Epithelial cell of esophagus (primary cell): ENCODE measurements at places on chromosomes 4 and X.
A peak's percentile ranks its signal among the peaks of the same experiment; 100 is the strongest.

- DNase-seq, result no peak
Observed at GRCh38 chrX:79415056-79415455, 47.9 kb upstream of the ITM2A start.

DNA sequence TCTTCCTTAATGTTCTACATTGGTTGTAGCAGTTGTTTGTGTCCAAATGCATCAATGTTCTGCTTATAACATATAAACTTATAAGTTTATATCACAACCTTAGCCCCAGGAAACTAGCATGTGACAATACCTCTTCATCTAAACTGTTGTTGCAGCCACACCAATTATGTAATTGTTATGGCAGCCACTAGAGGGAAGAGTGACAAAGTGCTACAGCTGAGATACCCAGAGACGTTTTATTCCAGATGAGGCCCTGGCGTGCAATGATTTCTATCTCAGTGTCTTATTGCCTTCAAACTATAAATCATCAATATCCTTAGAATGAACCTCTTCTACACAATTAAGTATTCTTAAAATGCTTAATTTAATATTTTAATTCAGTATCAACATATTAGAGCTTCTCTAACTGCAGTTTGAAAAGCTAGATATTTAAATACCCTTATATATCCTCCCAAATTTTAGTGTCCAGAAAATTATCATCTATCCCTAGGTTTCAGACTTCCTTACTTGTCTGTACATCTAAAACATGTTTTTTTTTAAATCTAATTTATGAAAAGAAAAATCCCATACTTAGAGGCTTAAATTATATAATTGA, 171.6 kb downstream of the PCDH10 start:
- peak; percentile 62 for DNase-seq

GRCh38 chrX:101232316-101232715, 12.7 kb downstream of the DRP2 start:
- DNase-seq, result no peak

GRCh38 chr4:168584321-168584771, 87.5 kb downstream of the PALLD start:
- peak; percentile 27 for DNase-seq

DNA sequence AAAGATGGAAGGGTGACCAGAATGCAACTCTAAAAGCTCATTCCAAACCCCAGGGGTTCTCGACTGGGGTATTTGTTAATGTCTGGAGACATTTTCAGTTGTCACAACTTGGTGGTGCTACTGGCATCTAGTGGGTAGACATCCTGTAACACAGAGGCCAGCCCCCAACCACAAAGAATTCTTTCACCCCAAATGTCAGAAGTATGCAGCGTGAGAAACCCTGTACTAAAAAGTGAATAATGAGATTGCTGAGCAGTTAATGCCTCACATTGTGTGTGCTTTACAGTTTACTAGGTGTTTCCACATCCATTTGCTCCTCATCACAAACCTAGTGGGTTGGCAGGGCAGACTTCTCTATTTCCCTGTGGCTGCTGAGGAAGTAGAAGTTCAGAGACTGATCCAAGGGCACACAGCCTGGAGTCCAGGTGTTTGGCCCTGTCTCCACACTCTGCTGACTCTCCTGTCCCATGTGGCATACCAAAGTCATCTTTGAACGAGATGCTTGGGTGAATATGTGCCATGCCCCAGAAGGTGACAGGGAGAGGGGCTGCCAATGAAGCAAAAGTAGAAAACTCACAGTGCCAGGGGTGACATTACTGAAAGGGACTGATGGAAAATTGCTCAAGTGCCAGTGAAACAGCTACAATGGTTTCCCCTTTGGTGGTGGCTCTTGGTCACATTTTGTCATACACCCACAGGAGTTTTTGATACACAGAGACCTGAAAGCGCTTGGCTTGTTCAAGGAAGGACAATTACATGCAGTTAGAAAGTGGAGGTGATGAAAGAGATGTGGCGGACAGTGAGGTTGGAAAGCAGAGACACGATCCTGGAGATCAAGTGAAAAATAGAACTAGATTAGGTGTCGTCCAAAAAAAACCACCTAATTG, 10.1 kb upstream of the TMEM154 start:
- DNase-seq, result no peak

DNA sequence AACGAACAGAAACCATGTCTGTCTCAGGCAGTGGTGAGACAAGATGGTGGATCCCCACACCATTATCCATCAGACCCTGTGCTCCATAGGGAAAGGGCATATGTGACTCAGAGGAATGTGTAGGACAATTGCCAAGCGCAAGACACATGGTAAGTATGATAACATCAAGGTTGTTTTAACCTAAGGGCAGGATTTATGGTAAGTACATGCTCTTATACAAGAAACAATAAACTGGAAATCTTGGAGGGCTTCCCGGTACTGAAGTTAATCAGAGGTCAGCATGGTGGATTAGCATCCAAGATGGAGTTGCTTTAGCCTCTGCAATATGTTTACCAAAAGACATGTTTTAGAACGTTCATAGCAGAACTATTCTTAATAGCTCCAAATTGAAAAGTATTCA, 355.0 kb downstream of the PPP1R2C start:
- DNase-seq, result peak; percentile 0

- no peak for DNase-seq
Observed at GRCh38 chr4:137370679-137371078, 161.6 kb downstream of the PCDH18 start.

- no peak for DNase-seq
Observed at GRCh38 chrX:31929366-31929765, 857.5 kb upstream of the FTHL17 start.

DNA sequence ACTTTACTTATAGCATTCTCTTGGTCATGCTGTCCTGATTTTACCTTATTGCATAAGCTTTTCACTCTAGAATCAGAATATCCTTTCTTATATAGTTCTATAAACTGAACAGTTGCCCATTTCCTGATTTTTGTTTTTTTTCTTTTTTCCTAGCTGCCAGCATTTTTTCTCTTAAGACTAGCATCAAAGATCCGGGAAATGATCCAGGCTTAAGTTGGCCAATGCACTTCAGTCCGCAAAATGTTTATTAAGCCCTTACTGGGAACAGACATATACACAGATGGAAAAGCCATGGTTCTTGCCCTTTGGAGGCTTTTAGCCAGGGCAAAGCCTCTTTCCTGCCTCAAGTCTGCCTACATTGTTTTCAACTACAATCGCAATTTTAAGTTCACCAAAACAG, 10.1 kb upstream of the BMP2K start:
- no peak for DNase-seq
